ENCODE measurements at places on chromosomes 1 and 21.

DNA sequence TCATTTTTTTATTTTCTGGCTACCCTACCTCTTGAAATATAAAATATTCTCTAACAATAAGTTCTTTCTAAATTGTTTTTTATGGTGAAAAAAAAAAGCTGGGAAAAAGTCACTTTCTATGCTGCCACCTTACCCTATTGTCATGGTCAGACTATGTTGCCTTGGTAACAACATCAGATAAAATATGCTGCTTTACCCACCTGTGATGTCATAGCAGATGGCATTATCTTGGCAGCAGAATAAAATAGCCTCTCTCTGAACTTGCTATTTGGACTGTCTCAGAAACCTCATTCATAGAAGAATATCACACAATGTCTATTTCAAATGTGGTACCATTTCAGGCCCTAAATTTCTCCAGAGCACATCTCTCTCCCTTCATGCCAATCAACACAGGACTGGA lies 69.6 kb upstream of the SGIP1 start:
- DNase-seq: no peak

DNA sequence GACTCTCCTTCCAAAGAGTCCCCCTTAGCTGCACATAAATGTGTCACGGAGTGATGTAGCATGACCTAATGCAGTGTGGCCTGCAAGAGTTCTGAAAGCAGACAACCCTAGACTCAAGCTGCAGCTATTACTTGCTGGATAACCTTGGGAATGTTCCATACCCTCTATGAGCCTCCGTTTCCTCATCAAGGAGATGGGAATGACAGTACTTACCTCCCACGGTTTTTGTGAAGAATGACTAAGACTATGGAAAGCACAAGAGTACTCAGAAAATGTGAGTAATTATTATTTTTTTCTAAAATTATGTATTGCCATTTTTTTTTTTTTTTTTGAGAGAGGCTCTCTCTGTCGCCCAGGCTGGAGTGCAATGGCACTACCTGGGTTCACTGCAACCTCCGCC lies 3.0 kb downstream of the TTC39A start:
- no peak for DNase-seq

DNA sequence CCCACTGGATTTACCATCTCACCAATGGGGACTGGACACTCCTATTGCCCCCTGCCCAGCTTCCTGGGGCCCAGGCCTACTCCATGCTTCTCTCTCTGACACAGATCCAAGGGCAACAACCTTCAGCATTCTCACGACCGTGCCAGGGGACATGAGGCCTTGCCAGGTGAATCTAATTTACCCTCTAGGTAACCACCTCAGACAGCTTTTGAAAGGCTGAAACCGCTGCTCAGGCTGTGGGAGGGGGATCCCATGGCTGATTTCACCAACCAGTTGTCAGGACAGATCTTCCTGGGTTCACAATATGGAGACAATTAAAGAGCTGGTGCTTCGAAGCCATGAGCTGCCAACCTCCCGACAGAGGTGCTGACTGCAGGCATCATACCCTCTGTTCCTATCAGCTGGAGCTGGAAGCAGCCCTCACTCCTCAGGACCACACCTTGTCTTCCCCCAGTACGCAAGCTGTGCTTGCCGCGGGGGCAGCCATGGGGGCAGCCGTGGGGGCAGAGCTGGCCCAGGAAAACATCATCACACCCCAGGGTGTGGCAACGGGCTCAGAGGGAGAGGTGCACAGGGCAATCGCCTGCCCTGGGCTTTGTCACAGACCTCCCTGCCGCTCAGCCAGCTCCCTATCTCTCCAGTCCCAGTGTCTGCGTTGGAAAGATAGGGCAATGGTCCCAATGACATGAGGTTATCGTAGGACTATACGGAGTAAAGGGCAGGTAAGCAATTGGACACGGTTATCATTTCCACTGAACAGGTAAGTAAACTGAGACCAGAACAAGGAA lies 120.2 kb downstream of the DMRTB1 start:
- peak; percentile 21 for DNase-seq

DNA sequence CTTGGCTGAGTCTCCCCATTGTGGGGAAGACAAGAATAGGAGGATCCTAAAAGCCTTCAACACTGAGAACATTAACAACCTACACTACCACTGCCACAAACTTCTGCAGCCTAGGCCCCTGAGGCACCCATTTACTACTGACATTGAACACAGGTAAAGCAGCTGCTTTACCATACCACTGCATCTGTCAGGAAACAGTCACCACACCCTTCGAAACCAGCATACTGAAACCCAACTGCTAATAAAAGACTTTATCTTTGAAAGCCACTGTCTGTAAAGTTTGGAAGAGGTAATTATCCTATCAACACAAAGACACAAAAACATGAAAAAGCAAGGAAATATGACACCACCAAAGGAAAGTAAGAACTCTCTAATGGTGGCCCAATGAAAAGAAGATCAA lies 7.4 kb downstream of the IFNAR1 start:
- DNase-seq: no peak

DNA sequence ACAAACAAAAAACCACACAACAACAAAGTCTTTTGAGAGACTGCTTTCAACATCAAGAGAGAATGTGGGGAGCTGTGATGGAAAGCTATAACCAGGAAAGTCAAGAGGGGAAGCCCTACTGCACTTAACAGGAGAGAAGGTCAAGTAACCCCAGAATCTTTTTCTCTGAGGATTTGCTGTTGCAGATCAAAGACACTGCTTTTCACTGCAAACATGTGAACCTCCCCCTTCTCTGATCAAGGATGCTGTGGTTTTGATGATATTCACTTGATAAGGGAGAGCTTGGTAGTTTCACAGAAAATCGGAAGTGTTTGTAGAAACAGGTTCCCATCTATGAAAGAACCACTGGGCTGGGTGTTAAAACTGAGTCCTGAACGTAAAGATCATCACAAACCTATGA lies 4.8 kb downstream of the ETV3 start:
- DNase-seq: no peak

GRCh38 chr1:100959502-100960060 lies 63.7 kb downstream of the SLC30A7 start:
- DNase-seq: no peak

GRCh38 chr1:220137019-220137786 lies 43.3 kb downstream of the IARS2 start:
- DNase-seq: no peak

- DNase-seq: no peak
Observed at GRCh38 chr21:42465008-42465802, 30.8 kb downstream of the RSPH1 start.

- no peak for DNase-seq
Observed at GRCh38 chr1:32330558-32331151, 5.4 kb downstream of the MARCKSL1 start.

- no peak for DNase-seq
Observed at GRCh38 chr1:114844270-114844669, 10.4 kb upstream of the SYCP1 start.

DNA sequence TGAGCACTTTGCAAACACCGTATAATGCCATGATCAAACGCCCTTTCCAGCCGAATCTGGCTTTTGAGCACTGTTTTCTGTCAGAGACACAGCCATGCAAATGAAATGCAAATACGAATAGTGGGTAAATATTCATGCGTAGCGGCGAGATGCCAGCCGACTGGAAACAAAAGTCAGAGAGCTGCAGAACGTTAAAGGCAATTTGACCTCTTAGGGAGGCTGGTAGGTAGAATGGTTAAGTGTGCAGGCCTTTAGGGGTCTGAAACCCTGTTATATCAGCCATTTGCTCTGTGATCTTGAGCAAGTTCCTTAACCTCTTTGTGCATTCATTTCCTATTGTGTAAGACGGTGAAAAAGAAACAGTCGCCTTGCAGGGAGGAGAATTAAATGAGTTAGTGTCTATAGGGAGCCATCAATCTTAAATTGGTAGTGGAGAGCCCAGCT lies 6.5 kb upstream of the SDHB start:
- DNase-seq: no peak

- no peak for DNase-seq
Observed at GRCh38 chr1:9101510-9102146, 27.3 kb downstream of the GPR157 start.

DNA sequence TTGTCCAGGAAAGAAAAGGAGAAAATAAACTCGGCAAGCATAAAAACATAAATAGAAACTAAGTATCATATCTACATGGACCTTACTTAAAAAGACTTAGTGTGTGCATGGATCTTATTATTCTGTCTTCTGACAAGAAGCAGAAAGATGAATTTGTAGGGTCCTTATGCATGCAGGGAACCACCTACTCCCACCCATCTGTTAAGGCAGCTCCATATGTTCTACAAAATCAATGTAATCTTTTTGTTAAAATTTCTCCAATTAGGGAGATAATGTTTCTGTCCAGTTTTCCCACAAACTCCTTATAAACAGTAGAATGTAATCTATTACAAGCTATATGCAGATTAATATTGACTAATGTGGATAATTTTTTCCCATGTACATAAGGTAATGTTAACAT lies 13.9 kb upstream of the PTPN14 start:
- DNase-seq: no peak

DNA sequence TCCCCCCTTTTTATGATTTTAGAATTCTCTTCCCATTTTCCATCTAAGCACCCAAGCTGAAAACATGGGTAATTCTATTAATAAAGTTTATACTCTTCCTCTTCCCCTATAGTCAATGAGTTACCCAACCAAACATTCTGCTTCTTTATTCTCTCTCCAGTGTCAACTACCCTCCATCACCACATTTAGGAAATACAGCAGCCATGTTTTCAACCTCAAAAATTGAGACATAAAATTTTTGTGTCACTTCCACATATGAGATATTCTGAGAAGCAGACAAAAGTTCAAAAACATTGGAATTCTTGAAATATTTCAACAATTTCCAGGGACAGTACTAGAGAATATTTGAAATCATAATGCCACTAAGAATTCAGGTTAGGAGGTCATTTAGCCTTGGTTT lies 64.8 kb upstream of the ATP1A1 start:
- no peak for DNase-seq

DNA sequence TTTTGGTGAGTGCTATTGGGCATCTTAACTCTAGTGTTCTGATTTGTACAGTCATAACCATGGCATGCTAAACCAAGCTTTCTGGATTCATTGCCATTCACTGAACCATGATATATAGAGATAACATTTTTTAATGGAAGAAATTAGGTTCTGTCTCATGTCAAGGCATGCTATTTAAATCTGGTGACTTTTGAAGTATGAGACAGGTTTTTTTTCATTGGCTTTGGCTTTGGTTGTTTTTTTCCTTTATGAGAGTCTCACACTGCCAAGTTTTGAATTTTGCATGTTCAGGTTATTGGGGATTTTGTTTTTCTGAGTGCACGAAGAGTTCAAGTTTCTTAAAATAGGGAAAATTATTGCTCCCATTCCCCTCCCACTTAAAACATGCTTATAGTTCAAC lies 141.3 kb upstream of the ADAMTS5 start:
- DNase-seq: no peak

DNA sequence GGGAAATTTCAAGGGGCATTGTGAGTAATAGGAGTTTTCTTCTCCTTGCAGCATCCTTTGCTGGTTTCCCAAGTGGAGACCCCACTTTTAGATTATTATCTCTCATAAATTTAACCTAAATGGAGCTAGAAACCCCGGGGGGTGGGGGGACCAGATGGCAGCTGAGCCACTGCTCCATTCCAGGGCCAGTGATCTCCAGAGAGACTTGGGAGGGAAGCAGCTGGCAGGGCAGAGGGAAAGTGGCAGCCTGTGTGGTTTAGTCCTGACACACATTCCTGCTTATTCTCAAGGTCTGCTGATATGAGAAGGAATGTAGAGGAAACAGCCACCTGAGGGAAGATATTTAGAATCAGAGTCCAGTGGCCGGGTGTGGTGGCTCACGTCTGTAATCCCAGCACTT lies 16.3 kb downstream of the PCP4L1 start:
- no peak for DNase-seq

DNA sequence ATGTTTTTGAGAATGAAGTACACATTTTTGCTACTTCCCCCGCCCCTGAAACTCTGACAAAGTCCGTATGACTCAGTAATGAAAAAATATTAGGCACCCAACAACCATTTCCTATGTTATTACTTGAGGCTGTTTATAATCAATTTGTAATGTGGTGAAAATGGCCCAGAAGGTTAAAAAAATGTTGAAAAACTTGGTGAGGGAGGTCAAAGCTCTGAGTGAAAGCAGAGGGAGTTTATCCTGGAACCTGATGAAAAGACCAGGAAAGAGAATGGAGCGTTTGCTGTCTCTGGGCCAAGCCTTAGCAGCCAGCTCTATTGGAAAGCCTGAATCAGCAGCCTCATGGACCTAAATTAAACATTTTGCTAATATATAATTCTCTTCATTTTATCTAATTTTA lies 367.7 kb upstream of the NEGR1 start:
- DNase-seq: no peak

GRCh38 chr1:14468751-14469150 lies 129.7 kb upstream of the KAZN start:
- DNase-seq: no peak

DNA sequence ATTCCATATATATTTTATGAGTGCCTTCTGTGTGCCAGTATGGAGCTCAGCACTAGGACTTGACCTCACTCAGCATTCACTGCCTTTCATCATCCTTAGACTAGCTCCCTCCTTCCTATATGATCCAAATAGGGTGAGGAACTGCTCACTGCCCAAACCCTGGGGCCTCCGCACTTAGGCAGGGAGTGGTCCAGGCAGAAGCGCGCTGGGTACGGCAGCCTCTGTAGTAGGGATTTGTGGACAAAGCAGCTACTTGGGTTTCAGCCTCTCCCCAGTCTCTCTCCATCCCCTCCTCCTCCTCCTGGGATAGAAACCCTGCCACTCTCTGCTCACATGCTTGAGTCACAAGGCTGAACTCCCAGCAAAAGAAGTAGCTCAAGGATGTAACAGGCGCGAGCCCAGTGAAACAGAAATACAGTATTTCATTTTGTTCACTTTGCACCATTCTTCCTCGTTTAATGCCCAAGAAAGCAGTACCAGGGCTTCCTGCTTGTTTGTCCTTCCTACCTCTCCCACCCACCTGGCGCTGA lies 32.9 kb downstream of the PLEKHA6 start:
- no peak for DNase-seq

DNA sequence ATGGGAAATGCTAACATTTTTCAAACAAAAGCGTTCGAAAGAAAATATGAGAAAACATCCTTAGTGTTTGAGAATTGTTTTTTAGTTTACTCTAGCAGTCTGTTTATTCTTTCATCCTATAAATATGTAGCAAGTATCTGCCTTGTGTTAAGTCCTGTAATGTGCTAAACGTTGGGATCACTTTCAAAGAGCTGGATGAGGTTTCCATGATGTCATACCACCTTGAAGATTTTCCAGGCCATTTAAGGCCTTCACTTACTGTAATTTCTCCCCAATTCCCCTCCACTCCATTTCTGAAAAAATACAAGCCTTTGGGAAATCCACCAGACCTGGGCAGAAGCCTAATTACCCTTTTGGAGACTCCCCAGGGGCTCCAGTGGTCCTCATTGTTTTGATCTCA lies 24.2 kb upstream of the CTBS start:
- DNase-seq: no peak

- no peak for DNase-seq
Observed at GRCh38 chr1:202155478-202156021, 4.9 kb downstream of the PTPN7 start.

GRCh38 chr1:51072043-51072439 lies 30.0 kb upstream of the C1orf185 start:
- no peak for DNase-seq

GRCh38 chr1:77316006-77316405 lies 34.2 kb downstream of the AK5 start:
- DNase-seq: no peak

All from RWPE2 (cell line).